ENCODE measurements at places on chromosomes 5 and 9.

- DNase-seq = no peak
Measured at GRCh38 chr5:170289121-170289520, 8.5 kb downstream of the LCP2 start.

GRCh38 chr9:133680976-133681657 is 45.0 kb downstream of the DBH start:
- no peak for DNase-seq

GRCh38 chr9:135704483-135704882 is 2.5 kb downstream of the KCNT1 start:
- DNase-seq = no peak

DNA sequence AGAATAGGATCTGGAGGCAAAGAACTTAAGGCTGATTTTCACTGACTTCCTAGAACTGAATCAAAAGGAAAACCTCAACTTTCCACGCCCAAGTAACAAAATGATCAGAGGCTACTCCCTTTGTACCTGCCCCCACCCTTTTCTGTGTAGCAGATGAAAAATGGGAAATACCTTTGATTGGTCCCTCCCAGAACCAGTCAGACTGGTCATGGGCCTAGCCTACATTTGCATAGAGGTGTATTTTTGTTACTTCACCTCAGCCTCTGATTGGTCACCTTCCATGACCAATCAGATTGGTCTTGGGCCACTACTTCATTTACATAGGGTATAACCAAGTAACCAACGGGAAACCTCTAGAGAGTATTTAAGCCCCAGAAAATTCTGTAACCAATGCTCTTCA is 1553.5 kb upstream of the C9orf72 start:
- no peak for DNase-seq

GRCh38 chr5:135859641-135860040 is 25.2 kb downstream of the SLC25A48 start:
- DNase-seq = no peak

DNA sequence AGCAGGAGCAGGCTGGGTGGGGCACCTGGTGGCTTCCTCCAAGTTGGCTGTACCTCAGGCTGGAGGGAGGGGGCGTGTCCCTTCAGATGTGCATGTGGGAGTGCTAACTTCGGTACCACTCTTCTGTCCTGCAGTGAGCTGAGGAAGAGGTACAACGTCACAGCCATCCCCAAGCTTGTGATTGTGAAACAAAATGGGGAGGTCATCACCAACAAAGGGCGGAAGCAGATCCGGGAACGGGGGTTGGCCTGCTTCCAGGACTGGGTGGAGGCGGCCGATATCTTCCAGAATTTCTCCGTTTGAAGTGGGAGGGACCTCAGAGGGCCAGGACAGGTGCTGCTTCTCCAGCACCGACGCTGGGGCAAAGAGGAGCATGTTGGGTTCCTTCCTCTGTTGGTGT is 9.3 kb downstream of the NXNL2 start:
- DNase-seq = no peak

DNA sequence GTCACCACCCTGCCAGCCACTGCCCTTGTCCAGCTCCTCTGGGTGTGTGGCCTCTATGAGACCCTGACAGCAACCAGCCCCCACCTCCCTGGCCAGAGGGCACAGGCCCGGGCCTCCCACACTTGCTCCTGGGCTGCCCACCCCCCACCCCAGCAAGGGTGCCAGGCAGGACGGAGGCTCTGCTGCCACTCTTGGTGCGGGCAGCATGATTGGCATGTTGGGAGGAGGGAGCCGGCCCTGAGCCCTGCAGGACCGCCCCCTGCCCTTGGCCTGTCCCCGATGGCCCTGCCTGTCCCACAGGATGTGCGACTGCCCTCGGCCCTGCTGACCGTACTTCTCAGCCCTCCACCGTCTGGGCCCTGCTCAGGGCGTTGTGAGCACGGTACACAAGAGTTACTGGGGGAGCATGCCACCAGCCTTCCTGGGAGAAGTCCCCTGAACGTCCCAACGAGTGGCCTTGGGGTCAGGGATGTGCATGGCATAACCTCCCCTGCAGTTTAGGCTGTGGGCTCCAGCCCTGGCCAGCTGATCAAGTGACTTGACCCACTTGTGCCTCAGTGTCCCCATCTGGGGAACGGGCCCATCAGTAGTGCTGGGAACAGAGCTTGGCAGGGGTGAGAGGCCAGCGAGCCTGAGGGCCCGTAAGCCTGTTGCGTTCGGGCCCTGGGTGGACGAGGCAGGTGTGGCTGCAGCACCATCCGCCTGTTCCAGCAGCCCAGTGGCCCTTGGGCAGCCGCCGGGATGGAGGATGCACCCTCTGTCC is 16.0 kb downstream of the GPSM1 start:
- no peak for DNase-seq

DNA sequence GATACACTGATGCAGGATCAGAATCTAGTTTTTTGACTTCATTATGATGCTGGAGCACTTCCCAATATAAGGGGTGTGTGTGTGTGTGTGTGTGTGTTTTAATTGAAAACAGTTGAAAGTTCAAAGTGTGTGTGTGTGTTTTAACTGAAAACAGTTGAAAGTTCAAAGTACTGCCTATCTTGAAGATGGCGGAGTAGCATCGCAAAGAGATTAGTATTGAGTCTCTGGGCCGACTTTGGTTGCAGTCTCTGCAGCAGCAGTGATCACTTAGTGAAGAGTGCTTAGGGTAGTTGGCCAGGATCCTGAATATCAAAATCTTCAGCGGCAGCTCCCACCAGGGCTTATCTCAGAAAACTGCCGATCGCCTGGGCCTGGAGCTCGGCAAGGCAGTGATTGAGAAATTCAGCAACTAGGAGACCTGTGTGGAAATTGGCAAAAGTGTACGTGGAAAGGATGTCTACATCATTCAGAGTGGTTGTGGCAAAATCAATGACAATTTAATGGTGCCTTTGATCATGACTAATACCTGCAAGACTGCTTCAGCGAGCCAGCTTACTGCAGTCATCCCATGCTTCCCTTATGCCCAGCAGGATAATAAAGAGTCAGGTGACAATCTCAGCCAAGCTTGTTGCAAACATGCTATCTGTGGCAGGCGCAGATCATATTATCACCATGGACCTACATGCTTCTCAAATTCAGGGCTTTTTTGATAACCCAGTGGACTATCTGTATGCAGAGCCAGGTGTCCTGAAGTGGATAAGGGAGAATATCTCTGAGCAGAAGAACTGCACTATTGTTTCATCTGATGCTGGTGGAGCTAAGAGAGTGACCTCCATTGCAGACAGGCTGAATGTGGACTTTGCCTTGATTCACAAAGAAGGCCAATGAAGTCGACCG is 7.3 kb upstream of the SCAI start:
- no peak for DNase-seq
